NCI-H1436 (cell line): ENCODE measurements at places on chromosomes 1 and 21.
A peak's percentile ranks its signal among the peaks of the same experiment; 100 is the strongest.

DNA sequence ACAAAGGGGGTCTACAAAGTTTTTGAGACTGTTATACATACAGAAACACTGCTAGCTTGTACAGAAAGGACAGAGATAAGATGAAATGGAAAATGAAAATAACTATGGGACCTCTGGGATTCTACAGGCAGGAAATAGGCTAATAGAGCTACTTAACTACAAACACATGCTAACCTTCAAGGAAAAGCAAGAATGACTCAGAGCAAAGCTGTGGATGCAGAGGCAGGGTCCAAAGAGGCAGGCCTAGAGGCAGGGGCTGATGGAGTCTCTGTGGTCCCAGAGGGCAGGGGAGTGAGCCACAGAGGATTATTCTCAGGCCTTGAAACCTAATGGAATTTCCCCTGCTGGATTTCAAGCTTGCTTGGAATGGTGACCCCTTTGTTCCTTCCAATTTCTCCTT, 18.7 kb upstream of the GOLT1A start:
- DNase-seq = no peak

DNA sequence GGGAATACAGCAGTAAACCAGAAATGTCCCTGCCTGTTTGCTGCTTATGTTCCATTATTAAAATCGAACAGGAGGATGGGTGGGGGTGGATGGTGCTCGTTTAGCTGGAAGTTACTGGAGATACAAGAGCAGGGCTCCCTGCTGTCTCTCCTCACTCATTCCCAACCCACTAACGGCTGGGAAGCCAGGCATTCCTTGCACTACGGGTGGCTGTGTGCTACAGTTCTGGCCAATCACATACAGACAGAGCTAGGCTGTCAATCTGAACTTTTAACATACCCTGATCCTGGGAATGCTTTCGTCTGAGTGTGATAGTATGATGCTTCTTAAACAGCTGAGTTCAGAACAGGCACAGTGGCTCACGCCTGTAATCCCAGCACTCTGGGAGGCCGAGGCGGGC, 7.0 kb downstream of the SIPA1L2 start:
- DNase-seq = no peak

DNA sequence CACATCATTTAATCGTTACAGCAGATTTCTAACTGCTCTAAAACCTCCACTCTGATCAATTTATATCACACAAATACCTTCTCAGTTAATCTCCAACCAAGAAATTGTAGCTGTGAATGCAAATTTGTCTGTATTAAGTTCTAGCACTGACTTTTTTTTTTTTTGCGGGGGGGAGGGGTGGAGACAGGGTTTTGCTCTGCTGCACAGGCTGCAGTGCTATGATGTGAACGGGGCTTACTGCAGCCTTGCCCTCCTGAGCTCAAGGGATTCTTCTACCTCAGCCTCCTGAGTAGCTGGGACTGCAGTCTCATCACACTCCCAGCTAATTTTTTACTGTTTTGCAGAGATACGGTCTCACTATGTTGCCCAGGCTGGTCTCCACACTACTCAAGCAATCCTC, 163.6 kb downstream of the RERE start:
- DNase-seq = no peak

DNA sequence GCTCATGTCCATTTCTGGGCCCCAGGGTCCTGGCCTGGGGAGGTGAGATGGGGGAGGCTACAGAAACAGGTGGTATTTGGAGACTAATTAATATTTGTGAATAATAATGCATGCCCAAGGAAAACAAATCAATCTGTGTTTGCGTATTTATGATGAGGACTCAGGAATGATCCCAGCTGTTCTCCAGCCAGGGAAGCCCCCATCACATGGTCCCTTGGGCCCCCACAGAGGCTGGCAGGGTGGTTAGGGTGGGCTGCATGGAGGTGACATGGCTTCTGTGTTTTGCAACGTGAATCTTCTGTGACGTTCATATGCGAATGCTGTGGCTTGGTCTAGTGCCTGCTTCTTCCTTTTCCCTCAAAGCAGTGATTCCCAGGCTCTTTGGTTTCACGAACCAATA, 10.5 kb downstream of the PTPRF start:
- no peak for DNase-seq

- no peak for DNase-seq
Measured at GRCh38 chr1:209064850-209065706, 518.4 kb upstream of the CAMK1G start.

DNA sequence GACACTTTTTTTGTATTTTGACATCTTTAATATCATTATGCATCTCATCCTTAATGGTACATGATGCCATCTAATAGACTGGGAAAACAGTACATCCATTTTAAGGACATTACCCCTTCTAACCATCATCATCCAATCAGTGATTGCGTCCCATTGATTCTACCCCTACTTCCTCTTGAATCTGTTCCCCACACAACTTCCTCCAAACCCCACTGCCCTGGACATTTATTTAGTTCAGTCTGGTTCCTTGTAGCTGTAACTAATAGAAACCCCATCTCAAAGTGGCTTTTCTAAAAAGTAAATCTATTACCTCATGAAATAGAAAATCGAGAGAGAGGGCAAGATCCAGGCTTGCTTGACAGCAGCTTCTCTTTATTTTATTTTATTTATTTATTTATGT, 2.1 kb upstream of the ITLN1 start:
- no peak for DNase-seq

DNA sequence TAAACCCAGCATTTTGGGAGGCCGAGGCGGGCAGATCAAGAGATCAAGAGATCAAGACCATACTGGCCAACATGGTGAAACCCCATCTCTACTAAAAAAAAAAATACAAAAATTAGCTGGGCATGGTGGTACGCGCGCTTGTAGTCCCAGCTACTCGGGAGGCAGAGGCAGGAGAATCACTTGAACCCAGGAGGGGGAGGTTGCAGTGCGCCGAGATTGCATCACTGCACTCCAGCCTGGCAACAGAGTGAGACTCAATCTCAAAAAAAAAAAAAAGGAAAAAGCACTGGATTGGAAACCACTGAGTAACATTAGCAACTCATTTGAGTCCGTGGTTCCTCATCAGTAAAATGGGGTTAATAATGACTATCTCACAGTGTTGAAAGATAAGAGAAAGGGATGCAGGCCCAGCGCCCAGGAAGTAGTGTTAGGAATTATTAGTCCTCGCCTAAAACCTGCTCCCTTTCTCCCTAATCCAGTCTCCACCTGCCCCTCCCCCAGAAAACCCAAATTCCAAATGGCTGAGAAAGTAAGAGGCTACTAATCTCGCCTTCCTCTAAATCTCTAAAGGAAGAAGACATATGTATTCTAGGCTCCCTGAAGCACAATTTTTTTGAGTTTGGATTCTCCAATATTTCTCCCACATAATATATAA, 49.5 kb downstream of the RHBG start:
- DNase-seq = no peak

GRCh38 chr1:15148941-15149340, 4.6 kb upstream of the TMEM51 start:
- DNase-seq = no peak

DNA sequence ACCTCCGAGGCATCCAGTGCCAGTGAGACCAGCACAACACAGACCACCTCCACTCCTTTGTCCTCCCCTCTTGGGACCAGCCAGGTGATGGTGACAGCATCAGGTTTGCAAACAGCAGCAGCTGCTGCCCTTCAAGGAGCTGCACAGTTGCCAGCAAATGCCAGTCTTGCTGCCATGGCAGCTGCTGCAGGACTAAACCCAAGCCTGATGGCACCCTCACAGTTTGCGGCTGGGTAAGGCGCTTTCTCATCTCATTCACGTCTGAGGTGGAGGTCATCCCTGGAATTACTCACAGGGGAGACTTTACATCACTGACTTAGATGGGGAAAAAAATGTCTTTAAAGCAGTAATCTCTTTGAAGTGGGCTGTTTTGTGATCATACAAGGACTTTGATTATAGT, 106.3 kb downstream of the CD247 start:
- DNase-seq = peak; percentile 79

- no peak for DNase-seq
Measured at GRCh38 chr1:169634145-169634544, 4.2 kb upstream of the SELP start.

DNA sequence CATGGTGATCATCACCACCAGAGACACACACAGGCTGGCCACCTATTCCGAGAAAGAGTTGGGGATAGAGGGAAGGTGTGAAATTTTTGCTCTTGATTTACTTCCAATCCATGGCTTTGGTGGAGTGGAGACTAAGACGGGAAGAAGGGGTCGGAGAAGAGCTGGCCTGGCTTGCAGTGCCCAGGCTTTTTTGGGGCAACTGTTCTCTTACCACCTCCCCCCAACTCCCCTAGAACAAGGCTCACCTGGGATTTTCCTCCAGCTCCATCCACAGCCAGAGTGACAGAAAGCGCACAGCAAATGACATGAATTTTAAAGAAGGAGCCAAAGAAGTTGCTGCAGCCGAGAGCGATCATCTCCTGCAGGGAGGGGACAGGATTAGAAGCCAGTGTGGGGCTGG, 16.0 kb downstream of the SLC26A9 start:
- no peak for DNase-seq

DNA sequence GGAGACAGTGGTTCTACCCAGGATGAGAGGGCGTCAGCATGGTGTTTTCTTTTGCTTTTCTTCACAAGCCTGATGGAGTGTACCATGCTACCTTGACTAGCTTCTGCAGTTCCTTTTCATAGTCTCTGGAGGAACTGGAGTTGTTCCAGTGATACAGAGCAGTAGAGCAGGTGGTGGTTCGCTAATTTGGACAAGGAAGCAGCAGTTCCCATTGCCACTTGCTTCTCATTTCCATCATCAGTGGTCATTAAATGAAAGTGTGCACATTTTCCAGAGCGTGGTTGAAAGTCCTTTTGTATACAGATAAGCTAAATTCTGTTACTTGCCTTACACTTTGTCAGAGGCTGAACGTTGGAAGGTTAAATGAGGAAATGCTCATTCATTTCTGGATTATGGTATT, 182.3 kb downstream of the C1orf21 start:
- DNase-seq = no peak

GRCh38 chr1:12343823-12344487, 114.1 kb downstream of the VPS13D start:
- DNase-seq = no peak
